ENCODE measurements at places on chromosomes 13 and 19.

DNA sequence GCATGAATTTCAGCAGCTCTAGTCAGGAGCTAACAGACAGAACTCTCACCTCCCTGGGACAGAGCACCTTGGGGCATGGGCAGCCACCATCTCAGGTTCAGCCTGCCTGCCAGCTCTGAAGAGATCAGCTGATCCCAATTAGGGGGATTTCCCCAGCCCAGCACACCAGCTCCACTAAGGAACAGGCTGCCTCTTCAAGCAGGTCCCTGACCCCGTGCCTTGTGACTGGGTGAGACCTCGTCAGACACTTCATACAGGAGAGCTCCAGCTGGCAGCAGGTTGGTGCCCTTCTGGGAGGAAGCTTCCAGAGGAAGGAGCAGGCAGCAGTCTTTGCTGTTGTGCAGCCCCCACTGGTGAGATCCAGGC lies 84.5 kb upstream of the UFM1 start:
- no peak for DNase-seq

DNA sequence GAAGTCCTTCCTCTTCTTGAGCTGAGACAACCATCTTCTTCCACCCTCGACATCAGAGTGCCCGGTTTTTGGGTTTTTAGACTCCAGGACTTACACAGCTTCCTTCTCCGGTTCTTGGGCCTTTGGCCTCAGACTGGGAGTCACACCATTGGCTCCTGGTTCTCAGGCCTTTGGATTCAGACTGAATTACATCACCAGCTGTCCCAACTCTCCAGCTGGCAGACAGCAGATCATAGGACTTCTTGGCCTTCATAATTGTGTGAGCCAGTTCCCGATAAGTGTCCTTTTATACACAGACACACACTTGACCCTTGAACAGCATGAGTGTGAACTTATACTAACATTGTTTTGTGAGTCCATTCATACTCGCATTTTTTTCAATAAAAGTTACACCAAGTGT lies 166.0 kb upstream of the UBL3 start:
- no peak for DNase-seq

DNA sequence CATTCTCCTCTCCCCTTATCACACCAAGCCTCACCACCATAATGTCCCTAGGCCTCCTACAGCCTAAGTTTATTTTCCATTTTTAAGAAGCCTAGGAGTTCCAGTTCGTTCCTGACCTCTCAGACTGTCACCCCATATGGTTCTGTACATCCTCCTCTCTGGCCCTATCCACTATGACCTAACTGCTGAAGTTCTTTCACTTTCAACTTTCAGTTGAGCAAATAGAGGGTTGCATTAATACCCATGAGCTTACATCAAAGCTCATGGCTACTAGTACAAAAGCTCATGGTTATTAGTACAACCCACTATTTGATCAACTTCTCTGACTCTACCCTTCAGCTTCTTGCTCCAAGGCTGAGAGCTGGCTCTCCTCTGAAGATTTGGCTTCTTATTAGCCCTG lies 72.9 kb downstream of the FGF14 start:
- no peak for DNase-seq

DNA sequence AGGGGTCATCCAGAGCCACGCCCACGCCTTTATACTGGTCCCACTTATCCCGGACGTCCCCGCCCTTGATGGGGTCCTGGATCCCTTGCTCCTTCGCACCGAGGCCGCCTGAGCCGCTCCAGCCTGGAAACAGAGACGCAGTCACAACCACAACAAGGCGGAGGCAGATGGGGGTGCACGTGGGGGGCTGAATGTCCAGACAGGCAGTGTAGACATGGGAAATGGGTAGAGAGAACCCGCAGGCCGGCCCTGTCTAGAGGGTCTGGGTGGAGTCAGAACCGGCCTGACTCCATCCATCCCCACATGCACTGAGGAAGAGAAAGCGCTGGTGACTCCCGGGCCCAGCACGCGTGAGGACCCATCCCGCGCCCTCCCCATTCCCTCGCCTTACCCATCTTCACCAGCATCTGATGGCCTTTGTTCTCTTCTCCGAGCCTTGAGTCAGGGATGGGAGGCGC lies 23.0 kb downstream of the CHERP start:
- DNase-seq = no peak

DNA sequence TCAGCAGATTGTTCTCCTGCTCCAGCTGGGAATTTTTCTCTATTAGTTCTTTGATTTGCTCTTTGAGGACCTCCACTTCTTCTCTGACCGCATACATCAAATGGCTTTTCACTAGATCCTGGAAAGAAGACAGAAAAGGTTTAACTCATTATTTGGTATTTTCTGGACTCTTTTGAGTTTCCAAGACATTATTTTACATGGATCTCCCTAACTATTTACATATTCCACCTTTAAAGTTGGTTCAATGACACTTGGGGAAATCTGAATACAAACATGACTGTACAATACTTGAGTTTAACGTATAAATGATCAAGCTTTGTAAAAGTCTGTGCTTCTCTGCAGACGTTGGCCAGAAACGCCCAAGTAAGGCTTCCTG lies 61.1 kb downstream of the SERP2 start:
- no peak for DNase-seq

GRCh38 chr13:99605420-99606323 lies 104.4 kb downstream of the TM9SF2 start:
- peak; percentile 23 for DNase-seq

GRCh38 chr13:21973437-21974125 lies 302.7 kb downstream of the FGF9 start:
- DNase-seq = no peak

- DNase-seq = no peak
Measured at GRCh38 chr13:25707726-25708125, 336.0 kb downstream of the ATP8A2 start.

DNA sequence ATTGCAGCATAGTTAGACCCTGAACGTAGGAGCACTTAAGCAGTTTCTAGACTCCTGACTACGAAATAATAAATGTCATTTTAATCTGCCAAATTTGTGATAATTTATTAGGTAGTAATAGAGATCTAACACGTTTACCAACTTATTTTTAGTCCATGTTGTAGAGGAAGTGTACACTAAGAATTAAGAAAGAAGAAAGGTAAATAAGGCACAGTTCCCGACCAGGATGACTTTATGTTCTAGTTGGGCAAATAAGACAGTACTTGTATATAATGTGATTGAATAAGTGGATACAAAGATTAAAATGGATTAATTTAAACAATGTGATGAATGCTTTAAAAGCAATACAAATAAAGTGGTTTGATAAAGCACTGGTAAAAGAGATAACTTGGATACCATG lies 1306.2 kb upstream of the PCDH20 start:
- DNase-seq = no peak

DNA sequence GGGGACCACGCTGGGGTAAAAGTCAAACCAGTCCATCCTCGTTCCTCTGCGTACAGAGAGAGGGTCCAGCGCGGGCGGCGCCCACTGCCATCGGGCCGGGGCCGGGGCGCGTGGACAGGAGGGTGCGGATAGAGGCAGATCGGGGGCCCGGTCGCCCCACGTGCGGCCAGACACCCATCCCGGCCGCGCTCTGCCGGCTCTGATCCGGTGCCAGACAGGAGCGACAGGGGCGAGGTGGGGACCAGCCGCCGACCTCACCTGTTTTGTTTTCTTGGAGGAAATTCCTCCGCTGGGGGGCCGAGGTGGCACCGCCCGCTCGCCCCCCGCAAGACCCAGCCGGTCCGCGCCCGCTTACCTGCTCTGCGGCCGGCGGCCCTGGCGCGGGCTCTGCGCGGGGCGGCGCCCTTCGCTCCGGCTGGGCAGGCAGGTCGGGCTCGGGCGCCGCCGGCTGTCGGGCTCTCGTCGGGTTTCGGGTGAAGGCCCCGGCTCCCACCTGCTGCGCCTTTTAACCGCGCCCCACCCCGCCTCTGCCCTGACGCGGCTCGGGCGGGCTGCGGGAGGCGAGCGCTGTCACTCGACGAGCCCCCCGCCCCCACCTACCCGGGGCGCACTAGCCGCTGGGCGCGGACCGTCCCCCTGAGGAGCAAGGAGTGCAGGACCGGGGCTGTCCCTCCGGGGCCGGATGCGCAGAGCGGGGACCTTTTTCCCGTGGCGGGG lies at the start of gene GJB6:
Gene GJB6, minus strand, starts transcription at position 481 of the 717 bp plus-strand sequence. CDS start 8,839 bp downstream, outside the sequence.
- no peak for DNase-seq

DNA sequence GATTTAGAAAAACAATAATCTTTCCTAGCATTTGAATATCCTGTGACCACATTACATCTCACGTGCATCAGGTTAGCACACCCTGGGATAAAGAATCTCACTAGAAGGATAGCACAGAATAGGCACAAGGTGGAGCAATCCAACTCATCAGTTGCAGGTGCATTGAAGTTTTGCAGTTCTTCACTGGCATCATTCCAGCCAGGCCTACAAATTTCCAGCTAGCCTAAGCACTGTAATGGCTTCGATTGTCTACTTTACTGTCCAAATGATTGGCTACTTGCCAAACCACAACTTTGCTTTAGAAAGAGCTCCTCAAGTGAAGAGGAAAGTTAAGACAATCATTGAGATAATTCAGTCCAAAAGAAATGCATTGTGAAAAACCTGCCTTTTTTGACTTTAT lies 89.5 kb downstream of the SPRY2 start:
- no peak for DNase-seq

- DNase-seq = no peak
Measured at GRCh38 chr13:40152145-40152544, 496.7 kb downstream of the COG6 start.

GRCh38 chr19:55554302-55554701 lies 9.0 kb upstream of the SBK3 start:
- no peak for DNase-seq

DNA sequence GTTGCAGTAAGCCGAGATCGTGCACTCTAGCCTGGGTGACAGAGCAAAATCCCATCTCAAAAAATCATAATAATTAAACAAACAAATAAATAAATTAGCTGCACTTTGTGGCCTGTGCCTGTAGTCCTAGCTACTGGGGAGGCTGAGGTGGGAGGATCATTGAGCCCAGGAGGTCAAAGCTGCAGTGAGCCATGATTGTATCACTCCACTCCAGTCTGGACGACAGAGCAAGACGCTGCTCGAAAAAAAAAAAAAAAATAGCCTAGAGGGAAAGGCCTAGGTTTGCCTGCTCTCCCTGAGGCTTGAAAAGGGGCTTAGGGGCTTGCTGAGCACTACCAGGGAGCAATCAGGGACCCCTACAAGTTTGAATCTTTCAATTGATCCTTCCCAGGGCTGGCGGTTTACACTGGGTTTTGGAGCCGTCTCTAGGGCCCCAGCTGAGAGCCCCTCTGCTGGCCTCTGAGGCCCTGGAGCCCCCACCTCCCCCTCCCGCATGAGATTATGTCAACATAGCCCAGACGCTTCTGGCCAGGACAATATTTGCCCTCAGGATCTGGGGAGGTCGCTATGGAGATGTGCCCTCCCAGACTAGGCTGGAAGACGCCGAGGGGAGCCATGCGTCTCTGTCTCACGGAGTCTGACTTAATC lies 10.4 kb upstream of the GIPR start:
- no peak for DNase-seq

- no peak for DNase-seq
Measured at GRCh38 chr13:89361909-89362308, 1690.7 kb downstream of the SLITRK5 start.
